ENCODE measurements at places on chromosomes 11 and 22. TPM values are rescaled to one million over a fixed set of nuclear protein-coding genes. Genes with fewer than 3 reads are reported as not detected.
A peak's percentile ranks its signal among the peaks of the same experiment; 100 is the strongest.

PATE4 gene
- total RNA-seq, result not detected

MRGPRE gene
- not detected for total RNA-seq

SPON1 gene
- 68.1 TPM for total RNA-seq

ARHGAP32 gene
- total RNA-seq, result 24.6 TPM

DNHD1 gene
- 8.9 TPM for total RNA-seq

MRE11 gene
- 29.0 TPM for total RNA-seq

TMEM86A gene
- total RNA-seq, result 22.7 TPM

PRG3 gene
- not detected for total RNA-seq

TMEM218 gene
- 26.9 TPM for total RNA-seq

PHOX2A gene
- total RNA-seq, result 26.6 TPM

OR51B2 gene
- not detected for total RNA-seq

ZNF74 gene
- total RNA-seq, result 16.7 TPM

- H3K36me3 ChIP-seq, result no peaks in the 10 kb centered on the region
- H3K27me3 ChIP-seq, result no peaks in the 10 kb centered on the region
- no peaks in the 10 kb centered on the region for H3K4me1 ChIP-seq
- H3K4me3 ChIP-seq, result no peak overlapping the region
- DNase-seq, result no peak
- H3K27ac ChIP-seq, result no peak overlapping the region
These were observed 900.0 kb downstream of the LUZP2 start for GRCh38 chr11:25396847-25397246.

GRCh38 chr11:133266986-133267385, 265.3 kb downstream of the OPCML start:
- H3K4me1 ChIP-seq, result no peaks in the 10 kb centered on the region
- no peak overlapping the region for H3K27ac ChIP-seq
- peaks cover 14% of the 10 kb centered on the region for H3K27me3 ChIP-seq
- no peak for DNase-seq
- no peaks in the 10 kb centered on the region for H3K36me3 ChIP-seq

DNA sequence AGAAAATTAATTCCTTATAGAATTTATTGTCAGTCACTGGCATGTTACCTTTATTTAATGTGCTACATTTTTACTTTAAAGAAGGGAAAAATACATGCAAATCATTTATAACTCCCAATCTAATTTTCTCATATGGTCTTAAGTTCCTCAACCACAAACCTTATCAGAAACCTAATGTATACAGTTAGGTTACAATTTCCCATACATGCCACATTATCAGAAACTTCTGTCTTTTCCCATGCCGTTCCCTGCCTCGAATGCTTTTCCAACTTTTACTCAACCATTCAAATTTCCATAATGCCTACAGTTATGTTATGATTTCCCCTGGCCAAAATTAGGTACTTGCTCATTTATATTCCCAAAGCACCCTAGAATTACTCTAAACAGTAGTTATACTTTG, 13.5 kb downstream of the RSF1 start:
- peaks cover 4% of the 10 kb centered on the region for H3K36me3 ChIP-seq
- no peaks in the 10 kb centered on the region for H3K27me3 ChIP-seq
- no peak overlapping the region for H3K27ac ChIP-seq

- no peaks in the 10 kb centered on the region for H3K27me3 ChIP-seq
- H3K36me3 ChIP-seq, result no peaks in the 10 kb centered on the region
- H3K4me1 ChIP-seq, result peaks cover 54% of the 10 kb centered on the region
- no peak for DNase-seq
- H3K27ac ChIP-seq, result no peak overlapping the region
These were observed 5.4 kb upstream of the LTBP3 start for GRCh38 chr11:65563601-65564000.

DNA sequence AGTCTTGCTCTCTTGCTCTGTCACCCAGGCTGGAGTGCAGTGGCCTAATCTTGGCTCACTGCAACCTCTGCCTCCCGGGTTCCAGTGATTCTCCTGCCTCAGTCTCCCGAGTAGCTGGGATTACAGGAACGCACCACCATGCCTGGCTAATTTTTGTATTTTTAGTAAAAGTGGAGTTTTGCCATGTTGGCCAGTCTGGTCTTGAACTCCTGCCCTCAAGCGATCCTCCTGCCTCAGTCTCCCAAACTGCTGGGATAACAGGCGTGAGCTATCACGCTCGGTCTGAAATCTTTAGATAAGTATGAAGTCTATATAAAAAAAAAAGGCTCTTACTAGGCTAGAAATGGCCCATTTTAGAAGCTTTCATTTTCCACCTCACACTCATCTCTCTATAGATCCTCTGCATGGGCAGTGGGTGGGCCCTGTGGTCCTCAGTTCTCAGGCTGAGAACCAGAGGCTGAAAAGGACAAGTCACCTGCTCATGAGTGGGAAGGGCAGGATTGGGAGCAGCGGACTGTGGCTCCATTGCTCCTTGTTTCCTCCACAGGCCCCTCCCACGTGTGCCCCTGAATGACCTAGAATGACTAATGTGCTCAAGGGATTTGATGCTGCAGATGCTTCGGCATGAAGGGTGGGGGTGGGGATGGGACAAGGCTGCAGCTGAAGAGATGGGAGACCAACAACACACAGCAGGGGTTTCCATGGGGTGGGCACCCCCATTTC, 19.8 kb upstream of the PRAME start:
- H3K27ac ChIP-seq, result no peak overlapping the region
- peak; percentile 37 for DNase-seq
- no peak overlapping the region for H3K4me3 ChIP-seq
- H3K4me1 ChIP-seq, result no peaks in the 10 kb centered on the region
- no peaks in the 10 kb centered on the region for H3K36me3 ChIP-seq

GRCh38 chr22:39520226-39521105, at the start of gene ATF4:
Gene ATF4, plus strand, starts transcription at chr22:39520562. Its CDS starts 884 bp downstream, at chr22:39521446.
- H3K27me3 ChIP-seq, result no peaks in the 10 kb centered on the region
- peak; percentile 92 for DNase-seq
- H3K27ac ChIP-seq, result peak within 1 kb of the TSS; percentile 98
- H3K4me3 ChIP-seq, result peak within 1 kb of the TSS; percentile 87

DNA sequence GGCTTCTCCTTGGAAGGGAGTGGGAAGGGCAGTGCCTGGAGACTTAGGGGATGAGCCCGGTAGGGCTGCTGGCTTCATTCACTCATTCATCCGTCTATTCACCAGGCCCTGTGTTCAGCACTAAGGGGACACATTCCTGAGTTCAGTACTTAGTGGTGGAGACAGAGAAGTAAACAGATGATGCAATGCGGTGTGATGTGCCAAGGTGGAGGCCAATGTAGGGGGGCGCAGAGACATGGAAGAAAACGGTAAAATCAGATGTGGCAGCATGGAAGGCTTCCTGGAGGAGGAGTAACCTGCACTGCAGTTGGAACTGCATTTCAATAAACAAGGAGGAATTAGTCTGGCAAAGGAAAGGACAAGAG, 21.3 kb downstream of the GRIK4 start:
- DNase-seq, result no peak
- peaks cover 17% of the 10 kb centered on the region for H3K4me1 ChIP-seq
- no peaks in the 10 kb centered on the region for H3K27me3 ChIP-seq
- H3K36me3 ChIP-seq, result no peaks in the 10 kb centered on the region
- peak overlapping the region; percentile 83 for H3K27ac ChIP-seq

DNA sequence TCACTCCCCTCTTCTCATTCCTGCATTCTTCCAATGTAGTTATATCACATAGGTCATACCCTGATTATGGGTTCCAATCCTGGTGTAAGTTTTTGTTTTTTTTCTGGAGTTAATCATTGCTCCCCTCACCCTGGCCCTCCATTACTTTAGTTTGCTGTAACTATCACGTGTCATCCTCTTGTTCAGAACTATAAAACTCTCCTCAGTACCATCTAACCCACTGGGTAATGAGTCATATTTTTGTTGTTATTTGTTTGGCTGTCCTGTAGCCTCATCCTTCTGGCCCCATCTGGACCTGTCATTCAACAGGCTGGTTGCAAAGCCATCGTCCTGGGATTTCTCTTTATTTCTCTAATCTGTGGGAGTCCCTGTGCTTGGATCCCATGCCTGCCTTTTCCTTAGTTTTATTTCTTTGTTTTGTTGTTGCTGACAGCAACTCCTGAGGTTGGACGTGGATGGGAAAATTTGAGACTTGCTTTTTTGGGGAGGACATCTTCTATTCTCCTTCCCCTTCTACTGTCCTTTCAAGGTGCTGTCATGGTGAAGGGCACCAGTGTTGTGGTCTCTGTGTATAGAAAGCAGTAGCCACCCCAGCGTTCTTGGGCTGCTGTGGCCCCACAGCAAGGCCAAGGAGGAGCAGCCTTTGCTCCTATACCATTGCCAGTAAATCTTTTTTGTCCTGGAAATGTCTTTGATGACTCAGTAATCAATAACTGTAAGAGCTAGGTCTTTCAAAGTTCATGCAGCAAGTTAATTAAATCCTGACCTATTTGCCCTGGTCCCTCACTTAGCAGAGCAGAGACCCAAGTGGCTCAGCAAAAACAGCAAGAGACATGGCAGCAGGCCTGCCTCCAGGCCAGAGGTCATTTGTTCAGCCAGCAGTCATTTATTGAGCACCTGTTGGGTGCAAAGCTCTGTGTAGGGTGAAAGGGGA, 82.5 kb downstream of the C22orf31 start:
- DNase-seq, result no peak
- no peaks in the 10 kb centered on the region for H3K36me3 ChIP-seq
- peaks cover 59% of the 10 kb centered on the region for H3K4me1 ChIP-seq
- peak overlapping the region; percentile 76 for H3K27ac ChIP-seq

- no peaks in the 10 kb centered on the region for H3K36me3 ChIP-seq
- no peaks in the 10 kb centered on the region for H3K27me3 ChIP-seq
- no peak overlapping the region for H3K27ac ChIP-seq
These were observed 113.9 kb downstream of the KIRREL3 start for GRCh38 chr11:126886636-126887035.

- no peaks in the 10 kb centered on the region for H3K36me3 ChIP-seq
- H3K27ac ChIP-seq, result no peak overlapping the region
- no peak overlapping the region for H3K4me3 ChIP-seq
These were observed 19.3 kb upstream of the NUCB2 start for GRCh38 chr11:17257196-17257595.

DNA sequence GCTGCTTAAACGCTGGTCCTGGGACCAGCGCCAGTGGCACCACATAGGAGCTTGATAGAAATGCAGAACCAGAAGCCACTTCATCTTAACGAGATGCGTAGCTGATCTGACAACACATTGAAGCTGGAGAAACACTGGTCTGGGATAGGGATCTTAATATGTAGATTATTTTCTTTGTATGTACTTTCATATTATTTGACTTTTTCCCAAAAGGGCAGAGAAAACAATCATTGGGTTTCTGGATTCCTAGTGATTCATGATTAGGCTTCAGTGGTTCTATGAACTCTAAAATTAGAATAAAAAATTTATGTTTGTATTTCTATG, 12.3 kb downstream of the MPEG1 start:
- no peak for DNase-seq
- H3K27ac ChIP-seq, result peak overlapping the region; percentile 6
- H3K27me3 ChIP-seq, result no peaks in the 10 kb centered on the region
- no peaks in the 10 kb centered on the region for H3K36me3 ChIP-seq
- peaks cover 17% of the 10 kb centered on the region for H3K4me1 ChIP-seq

DNA sequence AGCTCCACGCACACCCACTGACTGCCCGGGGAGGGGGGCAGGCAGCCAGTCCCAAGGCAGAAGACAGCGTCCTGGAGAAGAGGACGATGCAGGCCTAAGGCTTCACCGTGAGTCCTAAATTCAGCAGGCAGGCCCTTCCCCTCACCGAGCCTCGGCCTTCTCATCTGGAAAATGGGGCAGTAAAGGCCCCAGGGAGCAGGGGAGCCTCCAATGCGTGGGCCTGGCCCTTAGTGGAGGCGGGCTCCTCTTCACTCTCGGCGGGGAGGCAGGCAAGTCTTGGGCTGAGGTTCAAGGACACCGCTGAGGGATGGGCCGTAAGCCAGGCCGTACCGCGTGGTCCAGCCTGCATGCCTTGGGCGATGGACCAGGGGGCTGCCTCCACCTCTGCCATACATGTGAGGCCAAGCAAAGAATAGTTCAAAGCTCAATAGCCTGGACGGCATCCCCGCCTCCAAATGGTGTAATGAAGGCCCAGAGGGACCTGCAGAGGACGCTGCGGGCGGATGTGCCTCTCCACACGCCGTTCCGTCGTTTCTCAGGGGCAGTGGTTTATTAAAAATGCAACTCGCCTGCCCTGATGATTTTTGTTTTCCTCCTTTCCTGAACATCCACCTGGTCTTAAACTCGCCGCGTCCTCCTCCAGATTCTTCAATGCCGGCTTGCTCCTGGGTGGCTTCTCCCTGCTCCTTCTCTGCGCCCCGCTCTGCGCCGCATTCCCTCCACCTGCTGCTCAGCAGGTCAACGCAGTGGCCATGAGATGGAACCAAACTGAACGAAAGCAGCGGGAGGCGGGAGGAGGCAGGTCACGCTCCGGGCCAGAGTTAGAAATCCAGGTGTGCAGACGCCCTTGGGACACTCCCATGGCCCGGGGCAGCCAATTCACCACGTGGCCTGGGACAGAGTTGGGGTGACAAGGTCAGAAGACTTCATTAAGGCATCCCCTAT, 627.8 kb downstream of the TBC1D22A start:
- no peak for DNase-seq
- no peak overlapping the region for H3K27ac ChIP-seq
- H3K27me3 ChIP-seq, result no peaks in the 10 kb centered on the region
- H3K36me3 ChIP-seq, result no peaks in the 10 kb centered on the region
- H3K4me1 ChIP-seq, result no peaks in the 10 kb centered on the region

- H3K36me3 ChIP-seq, result no peaks in the 10 kb centered on the region
- no peak for DNase-seq
- peaks cover 3% of the 10 kb centered on the region for H3K27me3 ChIP-seq
- H3K4me1 ChIP-seq, result no peaks in the 10 kb centered on the region
These were observed 6.3 kb upstream of the ARHGAP8 start for GRCh38 chr22:44745853-44746789.

DNA sequence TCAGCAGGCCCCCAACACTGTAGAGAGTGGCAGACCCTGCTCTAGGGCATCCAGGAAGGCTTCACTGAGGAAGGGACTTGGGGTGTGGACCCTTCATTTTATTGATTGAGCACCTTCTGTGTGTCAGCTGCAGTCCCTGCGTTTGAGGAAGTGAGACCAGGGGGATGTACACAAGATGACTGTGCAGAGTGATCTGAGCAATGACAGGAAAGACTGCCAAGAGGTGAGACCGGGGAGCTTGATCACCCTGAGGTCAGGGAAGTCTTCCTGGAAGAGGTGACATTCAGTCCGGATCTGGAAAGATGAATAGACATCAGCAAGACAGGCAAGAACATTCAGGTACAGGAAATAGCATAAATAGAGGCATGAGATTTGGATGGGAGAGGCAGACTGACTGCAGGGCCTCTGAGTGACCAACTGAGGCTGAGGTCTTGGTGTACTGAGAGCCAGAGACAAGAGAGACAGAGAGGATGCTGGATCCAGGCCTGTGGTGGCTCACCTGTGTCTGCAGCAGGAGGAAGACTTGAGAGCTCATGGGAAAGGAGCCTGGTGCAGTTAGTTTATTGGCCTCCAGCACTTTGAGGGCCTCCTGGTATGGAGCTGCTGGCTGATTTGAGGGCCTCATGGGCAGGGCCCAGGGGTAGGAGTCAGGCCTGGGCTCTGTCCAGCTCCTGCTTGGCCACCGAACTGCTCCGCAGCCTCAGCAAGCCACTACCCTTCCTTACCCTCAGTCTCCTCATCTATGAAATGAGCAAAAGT, 5.2 kb downstream of the DGAT2 start:
- no peak overlapping the region for H3K27ac ChIP-seq
- no peak for DNase-seq
- no peak overlapping the region for H3K4me3 ChIP-seq
- peaks cover 2% of the 10 kb centered on the region for H3K4me1 ChIP-seq
- no peaks in the 10 kb centered on the region for H3K36me3 ChIP-seq
- H3K27me3 ChIP-seq, result no peaks in the 10 kb centered on the region
